Germinal center (tissue), 1 donor: ENCODE measurements at places on chromosomes 4 and X.

DNA sequence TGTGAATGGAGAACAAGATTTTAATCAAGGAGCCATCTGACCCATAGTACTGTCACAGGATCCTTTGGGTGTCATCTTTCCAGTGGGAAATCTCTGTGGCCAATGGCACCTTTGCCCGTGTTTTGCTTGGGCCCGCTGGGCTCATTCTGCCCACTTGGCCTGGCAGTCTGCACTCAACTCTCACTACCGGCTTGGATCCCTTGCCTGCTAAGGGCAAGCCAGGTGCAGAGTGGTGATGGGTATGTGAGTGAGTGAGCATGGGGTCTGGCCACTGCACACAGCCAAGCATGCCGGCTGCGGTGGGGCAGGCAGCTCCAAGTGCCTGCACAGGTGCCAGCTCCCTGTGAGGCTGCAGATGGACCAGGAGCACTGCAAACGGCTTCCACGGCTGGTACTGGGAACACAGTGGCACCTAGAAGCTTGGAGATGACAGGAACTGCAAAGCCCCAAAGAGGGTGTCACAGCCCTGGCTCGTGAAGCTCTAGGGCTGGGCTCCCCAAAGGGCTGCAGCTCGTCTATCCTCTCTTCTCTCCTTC lies 454.5 kb downstream of the TMA16 start:
- DNase-seq = no peak

GRCh38 chr4:85815796-85816459 lies 341.0 kb downstream of the ARHGAP24 start:
- no peak for DNase-seq

- no peak for DNase-seq
These were observed 36.7 kb upstream of the SORCS2 start for GRCh38 chr4:7155590-7156071.

- DNase-seq = no peak
These were observed 56.3 kb upstream of the SLC7A11 start for GRCh38 chr4:138298431-138298830.

- DNase-seq = no peak
These were observed 10.3 kb downstream of the ZDHHC9 start for GRCh38 chrX:129833153-129833990.

GRCh38 chrX:80984118-80984517 lies 174.4 kb upstream of the BRWD3 start:
- DNase-seq = no peak

DNA sequence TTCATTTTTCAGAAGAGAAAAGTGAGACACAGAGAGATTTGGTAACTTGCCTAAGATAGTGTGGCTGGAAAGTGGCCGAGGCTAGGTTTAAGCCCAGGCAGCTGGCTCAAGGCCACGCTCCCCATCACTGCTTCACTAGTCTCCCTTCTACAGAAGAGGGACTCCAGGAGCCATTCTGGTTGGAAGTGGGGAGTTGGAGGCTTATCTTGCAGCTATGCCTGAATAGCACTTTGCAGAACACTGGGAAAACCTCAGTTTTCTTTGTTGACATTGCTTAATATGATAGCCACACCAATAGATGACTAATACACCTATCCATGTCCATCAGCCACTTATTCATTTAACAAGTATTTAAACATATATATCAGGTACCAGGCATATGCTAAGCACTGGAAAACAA lies 18.5 kb downstream of the LRRC66 start:
- DNase-seq = no peak

GRCh38 chrX:78922754-78923153 lies 22.4 kb upstream of the P2RY10 start:
- DNase-seq = no peak
